Inflammatory macrophage treated with lipopolysaccharide for 4 hours (primary cell): ENCODE measurements at places on chromosomes 1 and 21.
A peak's percentile ranks its signal among the peaks of the same experiment; 100 is the strongest.

DNA sequence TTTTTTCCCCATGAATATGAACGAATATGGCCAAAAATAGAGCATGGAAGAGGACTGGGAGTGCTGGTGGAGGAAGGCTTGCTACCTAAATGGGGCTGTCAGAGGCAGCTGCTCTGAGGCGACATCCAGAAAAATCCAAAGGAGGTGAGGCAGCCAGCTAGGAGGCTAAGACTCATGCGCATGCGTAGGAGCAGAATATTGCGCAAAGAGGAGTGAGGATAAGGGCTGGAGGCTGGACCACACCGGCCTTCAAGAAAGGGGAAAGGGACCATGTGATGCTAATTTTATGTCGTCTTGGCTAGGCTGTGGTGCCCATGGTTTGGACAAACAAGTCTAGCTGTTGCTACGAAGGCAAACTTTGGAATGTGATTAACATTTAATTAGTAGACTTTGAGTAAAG, 30.5 kb downstream of the HEYL start:
- DNase-seq, result peak; percentile 10

GRCh38 chr1:34808051-34808810, 15.4 kb downstream of the GJA4 start:
- DNase-seq, result no peak

GRCh38 chr1:94686882-94687281, 133.3 kb upstream of the SLC44A3 start:
- DNase-seq, result no peak

GRCh38 chr21:20998456-20998789, 214 bp downstream of the NCAM2 start:
- DNase-seq, result no peak

DNA sequence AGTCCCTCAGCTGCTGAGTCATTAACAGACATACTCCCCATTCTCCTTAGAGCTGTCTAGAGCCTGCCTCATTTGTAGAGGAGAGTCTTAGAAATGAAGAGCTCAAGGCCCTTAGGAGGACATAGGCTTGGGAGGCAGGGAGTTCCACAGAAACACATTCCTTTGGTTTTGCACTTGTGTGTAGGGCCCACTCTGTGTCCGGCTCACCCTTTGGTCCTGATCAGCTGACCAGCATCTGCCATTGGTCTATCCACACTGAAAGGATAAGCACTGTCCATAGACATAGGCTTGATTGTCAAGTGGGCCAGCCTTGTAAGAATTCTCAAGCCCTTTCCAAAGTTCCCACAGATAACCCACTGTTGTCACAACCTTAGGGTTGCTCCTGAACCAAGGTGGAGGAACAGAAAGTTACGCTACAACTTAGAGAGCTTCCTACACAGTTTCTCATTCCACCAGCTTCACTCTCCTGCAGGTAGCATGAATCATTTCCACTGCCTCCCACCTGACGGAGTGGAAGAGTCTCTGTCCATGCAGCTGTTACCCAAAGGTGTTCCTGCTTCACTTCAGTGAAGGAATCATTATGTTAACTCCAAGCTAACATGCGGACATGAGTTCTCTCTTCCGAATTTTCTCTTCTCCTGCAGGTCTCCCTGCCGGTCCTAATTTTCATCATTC, 96.1 kb downstream of the TNFSF18 start:
- DNase-seq, result no peak

- DNase-seq, result peak; percentile 100
Measured at GRCh38 chr1:12143631-12144155, 23.1 kb upstream of the TNFRSF1B start.
